Activated T-cell treated with anti-CD3 and anti-CD28 coated beads for 1 hour (primary cell): ENCODE measurements at places on chromosomes 6 and 20.

DNA sequence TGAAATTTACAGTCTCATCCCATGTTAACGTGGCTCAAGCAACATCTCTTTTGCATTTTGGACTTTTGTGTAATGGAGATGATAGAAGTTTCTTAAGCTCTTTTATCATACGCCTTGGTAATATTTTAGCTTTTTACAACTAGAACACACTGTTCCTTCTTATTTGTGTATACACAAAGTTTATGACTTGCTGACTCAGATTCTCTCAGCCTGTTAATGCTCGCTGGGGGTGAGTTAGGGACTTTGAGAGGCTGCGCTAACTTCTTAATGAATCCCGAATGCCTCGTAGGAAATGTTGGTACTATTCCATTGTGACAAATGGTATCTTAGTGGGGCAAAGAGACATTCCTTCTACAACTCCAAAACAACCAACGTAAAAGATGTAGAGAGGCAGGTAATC, 509.7 kb downstream of the DOK5 start:
- DNase-seq: no peak

- DNase-seq: no peak
Observed at GRCh38 chr6:147390909-147391536, 117.5 kb upstream of the SAMD5 start.

- no peak for DNase-seq
Observed at GRCh38 chr6:28865401-28866204, 58.2 kb downstream of the TRIM27 start.

DNA sequence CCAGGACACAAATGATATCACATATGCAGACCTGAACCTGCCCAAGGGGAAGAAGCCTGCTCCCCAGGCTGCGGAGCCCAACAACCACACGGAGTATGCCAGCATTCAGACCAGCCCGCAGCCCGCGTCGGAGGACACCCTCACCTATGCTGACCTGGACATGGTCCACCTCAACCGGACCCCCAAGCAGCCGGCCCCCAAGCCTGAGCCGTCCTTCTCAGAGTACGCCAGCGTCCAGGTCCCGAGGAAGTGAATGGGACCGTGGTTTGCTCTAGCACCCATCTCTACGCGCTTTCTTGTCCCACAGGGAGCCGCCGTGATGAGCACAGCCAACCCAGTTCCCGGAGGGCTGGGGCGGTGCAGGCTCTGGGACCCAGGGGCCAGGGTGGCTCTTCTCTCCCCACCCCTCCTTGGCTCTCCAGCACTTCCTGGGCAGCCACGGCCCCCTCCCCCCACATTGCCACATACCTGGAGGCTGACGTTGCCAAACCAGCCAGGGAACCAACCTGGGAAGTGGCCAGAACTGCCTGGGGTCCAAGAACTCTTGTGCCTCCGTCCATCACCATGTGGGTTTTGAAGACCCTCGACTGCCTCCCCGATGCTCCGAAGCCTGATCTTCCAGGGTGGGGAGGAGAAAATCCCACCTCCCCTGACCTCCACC, 42.2 kb downstream of the SIRPA start:
- DNase-seq: no peak

GRCh38 chr6:135819665-135820064, 31.8 kb upstream of the PDE7B start:
- DNase-seq: no peak

DNA sequence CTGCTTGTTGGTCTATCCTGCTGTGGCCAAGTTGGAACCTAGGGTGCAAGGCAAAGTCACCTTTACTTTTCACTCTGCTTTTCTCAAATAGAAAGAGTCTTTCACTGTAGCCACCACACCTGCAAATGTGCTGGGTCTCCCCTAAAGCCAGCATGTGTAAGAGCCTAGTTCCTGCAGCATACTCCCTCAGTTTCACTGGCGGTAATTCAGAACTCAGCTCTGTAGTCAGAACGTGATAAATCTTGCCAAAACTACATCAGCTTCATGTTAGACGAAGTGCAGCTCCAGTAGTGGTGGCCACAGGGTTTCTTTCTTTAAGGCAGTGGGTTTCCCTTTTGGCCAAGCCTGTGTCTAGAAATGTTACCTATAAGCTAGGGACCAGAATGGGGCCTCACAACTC, 72.0 kb upstream of the HMGCLL1 start:
- DNase-seq: no peak

GRCh38 chr6:90953405-90954161, 366.7 kb upstream of the MAP3K7 start:
- DNase-seq: no peak
